T-helper 22 cell (primary cell): ENCODE measurements at places on chromosomes 2 and 18.

- DNase-seq = no peak
Observed at GRCh38 chr2:72914206-72914559, 3.1 kb upstream of the EMX1 start.

DNA sequence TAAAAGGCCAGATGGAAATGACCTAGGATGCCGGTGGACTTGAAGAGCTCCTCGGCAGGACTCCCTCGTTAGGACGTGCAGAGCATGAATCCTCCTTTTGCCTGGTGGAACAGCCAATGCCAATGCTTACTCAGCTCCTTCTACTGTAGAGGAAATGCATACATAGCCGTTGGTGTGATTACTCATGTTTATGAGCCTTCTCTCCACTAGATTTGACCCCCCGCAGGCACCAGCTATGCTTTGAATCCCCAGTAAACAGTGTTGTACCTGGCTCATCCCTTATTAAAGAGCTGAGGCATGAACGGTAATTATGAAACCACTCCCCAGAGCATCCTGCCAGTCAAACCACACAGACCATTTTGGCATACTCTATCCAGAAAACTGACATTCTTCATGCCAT lies 172.8 kb downstream of the ANTXR1 start:
- no peak for DNase-seq

DNA sequence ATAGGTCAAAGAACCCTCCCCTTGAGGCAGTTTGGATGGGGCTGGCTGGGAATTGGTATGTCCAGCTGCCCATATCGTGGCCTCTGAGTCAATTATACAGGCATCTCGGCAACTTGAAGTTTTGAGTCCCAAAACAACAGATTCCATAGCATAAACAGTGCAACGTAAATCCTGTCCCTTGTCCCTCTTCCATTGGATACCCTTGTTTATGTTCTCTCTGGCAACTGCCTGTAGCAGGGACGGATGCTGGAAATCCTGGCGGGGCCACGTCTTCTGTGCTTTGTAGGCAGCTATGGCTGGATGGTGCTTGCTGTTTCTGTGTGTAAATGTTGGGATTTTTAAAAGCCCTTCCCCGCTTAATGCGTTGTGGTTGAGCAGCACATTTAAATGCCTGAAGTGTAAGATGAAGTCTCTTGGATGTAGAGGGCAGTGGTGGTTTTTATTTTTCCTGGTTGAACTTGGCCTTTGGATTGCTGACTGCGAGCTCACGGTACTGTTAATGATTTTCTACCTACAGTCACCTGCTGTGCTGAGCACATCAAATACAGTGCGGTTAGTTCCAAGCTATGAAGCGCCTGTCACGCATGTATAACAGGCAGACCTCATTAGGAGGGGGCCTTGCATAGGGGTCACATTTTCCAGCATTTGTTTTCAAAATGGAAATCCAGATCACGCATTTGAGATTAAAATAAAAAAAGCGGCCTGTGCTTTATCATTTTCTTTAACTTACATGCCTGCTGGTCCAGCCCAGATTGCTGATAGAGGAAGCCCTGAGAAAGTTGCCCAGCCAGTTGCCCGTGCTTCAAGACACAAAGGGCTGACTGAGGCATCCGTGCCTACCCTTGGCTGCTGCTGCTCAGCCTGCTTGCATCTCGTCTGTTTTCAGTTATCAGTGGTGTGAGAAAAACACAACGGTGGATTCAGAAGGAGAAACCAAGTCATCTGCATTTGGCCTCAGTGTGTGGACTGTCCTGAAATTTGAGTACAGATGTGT lies 84.7 kb downstream of the NEDD4L start:
- DNase-seq = no peak

- no peak for DNase-seq
Observed at GRCh38 chr2:206982360-206982955, 43.1 kb downstream of the CPO start.

- no peak for DNase-seq
Observed at GRCh38 chr2:620471-621302, 56.5 kb downstream of the TMEM18 start.

GRCh38 chr2:84908948-84909713 lies 3.7 kb downstream of the TMSB10 start:
- no peak for DNase-seq
